ENCODE measurements at places on chromosomes 5 and 9. TPM values are rescaled to one million over a fixed set of nuclear protein-coding genes. Genes with fewer than 3 reads are reported as not detected.
A peak's percentile ranks its signal among the peaks of the same experiment; 100 is the strongest.

Gene PCDHGA10
- total RNA-seq = 0.30 TPM

Gene ESM1
- 5.0 TPM for total RNA-seq

Gene ARL10
- 1.6 TPM for total RNA-seq

Gene C9orf50
- not detected for total RNA-seq

Gene CCIN
- total RNA-seq = 0.74 TPM

Gene FCHO2
- 6.0 TPM for total RNA-seq

Gene PKD2L2
- not detected for total RNA-seq

Gene EQTN
- total RNA-seq = not detected

Gene CCDC192
- total RNA-seq = not detected

Gene ACSL6
- total RNA-seq = 0.06 TPM

Gene ASS1
- total RNA-seq = 84.5 TPM

Gene CATSPER3
- 0.06 TPM for total RNA-seq

Gene CCDC171
- 0.57 TPM for total RNA-seq

Gene GPR150
- total RNA-seq = 0.29 TPM

Gene S1PR3
- total RNA-seq = 13.1 TPM

Gene TEX48
- not detected for total RNA-seq

- peak; percentile 40 for DNase-seq
Observed at GRCh38 chr9:131728961-131729360, 10.9 kb downstream of the RAPGEF1 start.

DNA sequence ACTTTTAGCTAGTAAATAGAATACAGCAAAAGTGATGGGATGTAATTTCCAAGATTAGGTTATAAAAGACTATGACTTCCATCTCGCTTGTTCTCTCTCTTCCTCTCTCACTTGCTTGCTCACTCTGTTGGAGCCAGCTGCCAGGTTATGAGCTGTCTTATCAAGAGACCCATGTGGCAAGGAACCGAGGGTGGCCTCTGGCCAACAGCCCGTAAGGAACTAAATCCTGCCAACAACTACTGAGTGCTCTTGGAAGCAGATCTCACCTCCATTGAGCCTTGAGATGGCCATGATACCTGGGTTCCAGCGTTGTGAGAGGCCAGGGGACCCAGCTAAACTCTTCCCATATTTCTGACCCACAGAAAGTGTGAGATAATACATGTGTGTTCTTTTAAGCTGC, 636.1 kb downstream of the ACTL7B start:
- no peak for DNase-seq

- no peak for DNase-seq
Observed at GRCh38 chr5:154193283-154193682, 2.8 kb downstream of the GALNT10 start.

DNA sequence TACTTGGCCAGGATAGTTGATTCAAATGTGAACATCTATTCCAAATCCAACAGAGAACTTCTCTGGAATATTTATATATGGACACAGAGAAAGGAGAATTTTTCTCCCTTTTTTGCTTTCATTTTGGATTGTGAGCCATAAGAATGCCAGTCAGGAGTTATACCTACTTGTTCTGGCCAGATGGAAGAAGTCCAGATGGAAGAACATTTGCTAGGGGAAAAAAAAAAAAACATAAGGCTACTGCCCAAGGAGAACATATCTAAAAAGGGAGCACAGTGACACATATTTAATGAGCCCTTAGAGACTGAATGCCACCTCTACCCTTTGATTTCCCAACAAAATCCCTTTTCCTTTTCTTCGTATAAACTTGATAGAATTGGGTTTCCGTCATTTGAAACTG, 61.7 kb upstream of the PPP2R2B start:
- DNase-seq = no peak

GRCh38 chr5:156951359-156951758, 11.7 kb downstream of the TIMD4 start:
- no peak for DNase-seq

- DNase-seq = peak; percentile 51
Observed at GRCh38 chr9:89606624-89607311, 2.0 kb downstream of the GADD45G start.

GRCh38 chr5:35131723-35132122, 84.0 kb upstream of the AGXT2 start:
- no peak for DNase-seq

- peak; percentile 40 for DNase-seq
Observed at GRCh38 chr5:177306674-177307543, 3.3 kb downstream of the PRELID1 start.

- DNase-seq = no peak
Observed at GRCh38 chr9:97319395-97319794, 11.9 kb downstream of the CCDC180 start.

DNA sequence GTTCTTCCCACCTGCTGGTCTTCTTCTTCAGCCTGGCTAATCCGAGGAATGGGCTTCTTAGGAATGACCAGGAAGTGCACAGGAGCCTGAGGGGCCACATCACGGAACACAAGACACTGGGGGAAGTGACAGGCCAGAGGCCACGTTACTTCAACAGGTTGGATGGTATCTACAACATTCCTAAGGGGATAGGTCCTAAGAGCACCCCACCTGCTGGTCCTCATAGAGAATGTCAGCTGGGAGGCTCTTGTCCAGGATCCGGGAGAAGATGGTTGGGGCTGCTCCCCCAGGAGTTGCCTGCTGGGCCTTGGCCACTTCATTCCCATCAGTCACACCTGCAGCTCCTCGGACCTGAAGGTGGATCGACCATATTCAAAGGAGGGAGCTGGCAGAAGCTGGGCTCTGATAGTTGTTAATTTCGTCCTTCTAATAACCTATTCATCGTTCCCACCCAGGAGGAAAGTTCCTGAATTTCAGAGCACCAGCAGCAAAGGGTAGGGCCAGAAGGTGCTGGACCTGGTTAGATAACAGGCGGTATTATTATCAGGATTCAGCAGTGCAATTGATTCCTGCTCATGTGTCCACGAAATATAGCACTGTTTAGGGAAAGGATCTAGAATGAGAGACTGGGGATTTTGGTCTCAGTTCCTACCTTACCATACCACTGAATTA, 1.3 kb downstream of the HINT2 start:
- DNase-seq = peak; percentile 35

GRCh38 chr5:115932991-115933390, 29.3 kb upstream of the LVRN start:
- no peak for DNase-seq

GRCh38 chr5:177175336-177175735, 41.8 kb downstream of the NSD1 start:
- no peak for DNase-seq

DNA sequence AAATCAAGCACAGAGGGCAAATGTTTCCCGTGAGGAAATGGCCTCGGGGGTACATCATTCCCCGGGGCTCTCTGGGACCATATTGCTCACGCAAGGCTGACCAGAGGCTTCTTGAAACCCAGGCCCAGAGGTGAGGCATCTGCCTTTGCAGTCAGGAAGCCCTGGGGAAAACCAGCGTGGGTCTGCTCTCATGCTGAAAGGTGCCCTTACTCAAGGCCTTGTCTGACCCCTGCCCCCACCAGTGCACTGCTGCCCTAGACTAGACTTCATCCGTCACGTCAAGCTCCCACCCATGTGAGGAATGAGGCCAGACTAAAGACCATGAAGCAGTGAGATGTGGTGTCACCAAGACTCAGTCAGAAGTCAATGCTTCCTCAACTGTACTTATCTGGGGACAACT, 66.1 kb downstream of the PAX5 start:
- DNase-seq = no peak

- DNase-seq = peak; percentile 53
Observed at GRCh38 chr9:134625361-134626068, 16.1 kb upstream of the COL5A1 start.

DNA sequence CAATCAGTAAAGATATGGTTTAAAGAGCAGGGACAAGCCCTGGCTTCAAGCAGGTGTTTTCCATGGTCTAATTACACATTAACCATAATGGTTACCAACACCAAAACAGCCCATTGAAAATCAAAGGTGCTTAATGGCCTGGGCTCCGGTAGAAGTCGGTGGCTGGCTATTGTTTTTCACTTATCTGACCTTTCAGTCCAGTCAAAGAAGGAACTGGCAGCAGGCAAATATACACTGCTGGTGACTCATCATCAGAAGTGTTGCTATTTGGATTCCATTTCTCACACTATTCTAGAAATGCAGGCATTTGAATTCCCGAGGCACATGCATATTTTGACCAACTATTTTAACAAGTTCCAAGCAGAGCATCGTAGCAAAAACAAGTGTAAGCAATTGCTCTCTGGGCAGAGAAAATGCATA, 26.3 kb upstream of the GABRP start:
- DNase-seq = no peak

DNA sequence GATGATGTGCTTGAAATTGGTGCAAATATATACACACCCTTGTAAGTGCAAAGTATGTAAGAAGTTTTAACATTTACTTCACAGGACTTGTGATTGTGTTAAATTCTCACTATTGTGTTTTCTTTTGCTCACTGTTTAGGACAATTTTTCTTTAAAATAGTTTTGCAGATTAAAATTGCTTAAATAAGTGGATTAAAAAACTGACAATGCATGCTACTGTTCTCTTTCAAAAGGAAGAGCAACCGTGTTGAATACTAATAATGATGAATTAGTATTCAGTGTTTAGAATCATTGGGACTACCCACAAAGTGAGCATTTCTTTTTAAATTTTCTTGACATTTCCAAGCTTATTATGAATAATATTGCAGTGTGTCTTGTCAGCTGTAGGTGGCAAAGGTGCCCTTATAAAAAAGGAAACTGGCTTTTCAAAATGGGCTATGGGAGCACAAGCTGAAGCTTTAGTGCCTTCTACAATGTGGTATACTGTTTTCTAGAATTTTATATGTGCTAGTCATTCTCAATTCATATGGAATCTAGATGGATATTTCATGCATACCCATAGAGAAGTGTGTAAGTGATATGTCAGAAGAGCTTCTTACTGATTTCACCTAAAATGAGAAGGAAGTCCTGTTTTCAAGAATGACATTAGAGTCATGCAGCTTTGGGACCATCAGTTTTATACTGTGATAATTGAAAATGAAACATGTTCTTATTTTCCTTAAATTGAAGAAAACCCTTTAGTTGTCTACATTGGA, 35.4 kb downstream of the SREK1 start:
- DNase-seq = no peak

- DNase-seq = no peak
Observed at GRCh38 chr5:130963798-130964197, 201.3 kb downstream of the HINT1 start.

DNA sequence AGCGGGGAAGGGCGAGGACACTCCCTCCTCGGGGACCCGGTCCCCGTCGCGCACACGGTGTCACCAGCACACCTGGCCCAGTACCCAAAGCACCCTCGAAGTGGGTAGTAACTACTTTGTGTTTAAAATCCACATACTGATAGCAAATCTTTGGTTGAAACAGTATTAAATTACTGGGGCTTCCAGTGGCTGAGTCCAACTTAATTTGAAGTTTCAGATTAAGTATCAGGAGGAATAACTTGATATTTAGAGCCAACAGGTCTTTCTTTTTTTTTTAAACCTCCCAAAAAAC, 615 bp downstream of the ATG10 start:
- no peak for DNase-seq

GRCh38 chr9:87479801-87480201, 17.9 kb upstream of the DAPK1 start:
- peak; percentile 93 for DNase-seq

GRCh38 chr9:629146-629545, 212.4 kb upstream of the DMRT1 start:
- DNase-seq = no peak

DNA sequence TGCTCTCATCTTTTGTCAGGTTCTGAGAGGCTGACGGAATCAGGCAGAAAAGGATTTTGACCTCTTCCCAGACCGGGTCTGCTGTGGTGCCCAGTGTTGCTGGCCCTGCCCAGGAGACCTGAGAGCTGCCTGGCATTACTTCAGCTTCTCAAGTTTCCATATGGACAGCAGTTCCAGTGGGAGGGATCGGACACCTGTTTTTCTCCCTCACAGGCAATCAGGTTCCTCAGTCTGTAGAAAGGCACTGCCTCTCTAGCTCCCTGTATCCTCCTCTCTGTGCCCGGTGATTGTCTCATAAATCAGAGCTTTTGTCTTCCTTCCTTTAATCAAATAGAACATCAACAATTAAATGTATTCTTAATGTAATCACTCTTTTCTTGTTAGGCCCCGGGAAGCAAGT, 198.7 kb downstream of the SEMA6A start:
- DNase-seq = no peak

DNA sequence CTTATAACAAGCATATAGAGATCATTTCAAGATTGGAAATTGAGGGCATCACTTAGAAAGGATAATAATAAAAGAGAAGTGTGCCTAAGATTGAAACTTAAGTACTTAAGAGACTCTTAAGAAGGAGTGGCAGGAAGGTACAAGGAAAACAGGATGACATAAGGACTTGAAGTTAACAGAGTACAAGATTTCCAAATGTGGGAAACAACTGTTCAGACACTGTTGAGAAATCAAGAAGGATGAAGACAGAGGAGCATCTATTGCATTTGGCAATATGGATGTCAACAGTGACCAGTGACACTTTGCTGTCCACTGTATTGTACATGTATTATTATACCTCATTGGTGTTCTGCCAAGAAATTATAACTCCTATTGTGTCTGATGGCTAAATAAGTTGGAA, 157.8 kb upstream of the PTGER4 start:
- no peak for DNase-seq

DNA sequence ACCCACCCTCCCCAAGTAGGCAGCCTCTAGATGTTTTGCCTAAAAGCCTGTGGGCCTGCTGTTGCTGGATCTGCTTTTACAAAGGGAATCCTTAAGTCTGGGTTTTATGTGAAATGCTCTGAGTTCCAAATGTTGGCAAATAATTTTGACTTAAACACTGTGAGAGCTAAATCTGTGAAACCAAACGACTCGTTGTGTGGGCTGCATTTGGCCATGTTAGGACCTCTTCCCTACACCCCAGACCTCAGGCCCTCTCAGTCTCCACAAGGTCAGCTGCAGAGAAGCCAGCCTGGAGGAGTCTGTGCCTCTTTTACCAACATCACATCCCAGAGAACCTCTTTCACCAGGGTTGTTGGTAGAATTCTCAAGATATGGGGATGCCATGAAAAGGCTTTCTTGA, 9.4 kb downstream of the LCP2 start:
- DNase-seq = no peak

GRCh38 chr5:446066-446882, 3.3 kb downstream of the EXOC3 start:
- no peak for DNase-seq

DNA sequence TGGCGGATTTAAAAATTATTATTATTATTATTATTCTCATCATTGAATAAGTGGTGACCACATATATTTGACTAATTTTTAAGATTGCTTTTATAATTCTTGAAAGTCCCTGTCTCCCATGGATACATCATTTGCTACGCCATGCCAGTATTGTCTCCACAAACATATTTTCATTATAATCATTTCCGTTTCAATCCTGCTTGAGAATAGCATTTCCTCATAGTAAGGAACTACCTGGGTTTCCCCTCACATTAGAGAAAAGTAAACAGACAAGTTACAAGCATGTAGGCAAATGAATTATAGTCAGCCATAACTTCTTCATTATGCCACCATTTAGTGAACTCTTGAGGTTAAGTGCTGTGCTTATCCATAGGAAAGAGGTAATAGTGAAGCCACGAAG, 276.6 kb downstream of the NFIB start:
- no peak for DNase-seq
